ENCODE measurements at places on chromosomes 16 and 17. TPM values are rescaled to one million over a fixed set of nuclear protein-coding genes. Genes with fewer than 3 reads are reported as not detected.

- no peak for DNase-seq
Measured at GRCh38 chr17:61335105-61335844, 64.4 kb upstream of the TBX2 start.

GRCh38 chr17:9183306-9183705, 162.0 kb downstream of the NTN1 start:
- DNase-seq = no peak

TRPV3 gene
- polyA plus RNA-seq = 1.1 TPM

GDPD1 gene
- 10.3 TPM for polyA plus RNA-seq

GRCh38 chr17:75762513-75763268, 2.3 kb downstream of the GALK1 start:
- no peak for DNase-seq

SDR42E2 gene
- 0.14 TPM for polyA plus RNA-seq

DNA sequence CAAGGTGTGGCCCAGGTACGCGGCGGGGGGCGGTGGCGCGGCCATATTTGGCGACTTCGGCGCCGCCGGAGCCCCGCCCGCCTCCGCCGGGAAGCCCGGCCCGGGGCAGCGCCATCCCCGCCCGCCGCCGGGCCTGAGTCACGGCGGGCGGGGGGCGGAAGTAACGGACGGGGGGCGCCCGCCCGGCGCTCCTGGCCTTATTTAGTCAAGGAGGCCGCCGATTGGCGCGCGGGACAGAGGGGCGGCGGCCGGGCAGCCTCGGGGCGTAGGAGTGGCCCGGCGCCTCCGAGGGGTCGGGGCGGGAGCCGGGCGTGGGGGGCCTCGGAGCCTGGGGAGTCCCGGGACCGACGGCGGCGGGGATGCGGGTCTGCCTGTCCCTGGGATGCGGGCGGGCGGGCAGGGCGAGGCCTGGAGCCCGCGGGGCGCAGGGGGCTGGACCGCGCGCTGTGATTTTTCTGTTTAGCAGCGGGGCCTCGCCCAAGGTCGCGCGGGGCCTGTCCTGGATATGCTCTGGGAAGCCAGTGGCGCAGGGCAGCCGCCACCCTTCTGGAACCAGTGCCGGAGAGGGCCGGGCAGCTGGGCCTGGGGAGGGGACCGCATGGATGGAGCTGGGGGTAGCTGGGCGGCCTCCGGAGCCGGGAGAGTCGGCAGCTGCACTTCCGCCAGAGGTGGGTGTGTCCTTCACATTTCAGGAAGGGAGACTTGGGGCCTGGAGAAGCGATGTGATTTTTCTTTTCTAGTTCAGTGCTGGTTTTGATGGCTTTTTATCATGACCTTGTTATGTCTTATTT, 2.3 kb upstream of the ACTG1 start:
- no peak for DNase-seq

All from renal cortex interstitium (tissue), 15 donors.